ENCODE measurements at places on chromosomes 7 and 10. TPM values are rescaled to one million over a fixed set of nuclear protein-coding genes. Genes with fewer than 3 reads are reported as not detected.

DNA sequence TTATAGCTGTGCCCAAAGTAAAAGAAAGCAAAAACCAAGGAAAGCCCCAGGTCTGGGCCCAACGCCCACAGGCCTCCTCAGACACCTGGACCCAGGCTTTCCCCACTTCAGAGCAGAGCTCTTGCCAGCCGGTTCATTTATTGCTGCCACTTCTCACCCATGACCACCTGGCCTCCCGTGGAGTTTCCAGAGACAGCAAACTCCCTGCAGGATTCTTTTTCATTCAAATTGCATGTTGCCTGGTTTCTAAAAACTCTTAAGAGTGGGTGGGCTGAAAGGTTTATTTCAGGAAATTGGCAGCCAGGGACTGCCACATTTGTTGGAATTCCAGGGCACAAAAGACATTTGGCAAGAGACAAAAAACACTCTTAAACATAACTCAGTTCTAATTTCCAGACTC, 4.7 kb downstream of the VOPP1 start:
- DNase-seq = no peak

DNA sequence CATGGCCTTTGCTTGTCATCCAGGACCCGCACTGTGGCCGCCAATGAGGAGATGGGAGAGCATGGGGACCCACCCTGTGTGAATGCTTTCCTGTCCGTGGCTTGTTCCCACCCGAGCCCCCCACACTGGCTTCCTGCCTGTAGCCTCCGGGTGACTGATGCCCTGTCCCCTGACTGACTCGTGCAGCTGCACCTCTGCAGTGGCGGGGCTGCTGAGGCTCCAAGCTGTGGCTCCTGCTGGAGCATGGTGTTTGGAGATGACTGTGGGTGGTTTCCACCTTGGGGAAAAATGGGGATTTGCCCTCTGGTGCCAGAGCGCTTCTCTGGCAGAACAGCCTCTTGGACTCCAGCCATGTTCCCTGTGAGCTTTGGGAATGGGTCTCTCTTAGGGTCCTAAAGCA, 2.1 kb downstream of the CAMK1D start:
- no peak for DNase-seq

ADAM12 gene
- 0.11 TPM for total RNA-seq

DGKI gene
- total RNA-seq = 0.14 TPM

- no peak for DNase-seq
Measured at GRCh38 chr7:73489976-73490375, 32.1 kb downstream of the BAZ1B start.

TDRD1 gene
- total RNA-seq = 0.14 TPM

All from H7 (cell line).